ENCODE measurements at places on chromosomes 3 and 15.

GRCh38 chr3:27533718-27534573 is 49.8 kb upstream of the SLC4A7 start:
- no peak for DNase-seq

- no peak for DNase-seq
These were observed 166.5 kb downstream of the USP13 start for GRCh38 chr3:179819379-179819778.

DNA sequence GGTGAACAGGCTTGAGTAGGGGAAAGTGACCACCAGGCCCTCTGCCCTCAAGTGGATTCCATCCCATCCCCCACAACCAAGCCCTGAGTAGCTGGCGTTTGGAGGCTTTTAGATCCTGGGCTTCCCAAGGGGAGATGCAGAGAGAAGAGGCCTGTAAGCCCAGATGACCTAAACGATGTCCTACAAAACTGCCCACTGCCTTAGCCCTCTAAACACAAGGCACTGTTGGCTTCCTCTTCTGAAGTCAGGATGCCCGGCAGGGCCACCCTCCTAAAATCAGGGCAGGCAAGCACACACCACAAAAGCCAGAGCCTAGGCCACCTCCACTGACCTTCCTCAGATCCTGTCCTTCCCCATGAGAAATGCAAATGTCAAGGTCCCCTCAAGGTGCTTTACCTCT is 68.6 kb downstream of the ADCY5 start:
- DNase-seq = no peak

DNA sequence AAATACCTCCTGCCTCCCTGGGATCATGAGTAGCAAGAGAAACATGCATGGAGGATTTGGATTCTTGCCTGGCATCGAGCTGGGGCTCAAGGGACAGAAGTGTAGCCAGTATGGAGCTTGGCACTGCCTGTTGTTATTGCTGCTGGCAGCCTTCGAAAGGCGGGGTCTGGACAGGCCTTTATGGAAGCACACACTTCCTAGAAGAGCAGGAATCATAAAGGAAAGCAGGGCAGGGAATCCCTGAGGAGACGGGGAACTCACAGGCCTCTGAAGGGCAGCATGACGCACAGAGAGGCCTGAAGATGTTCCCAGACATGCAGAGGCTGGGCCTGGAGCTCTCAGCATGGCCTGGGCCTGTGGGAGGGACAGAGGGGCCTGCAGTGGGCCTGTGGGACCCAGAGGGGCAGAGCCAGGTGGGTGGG is 18.6 kb upstream of the SLC41A3 start:
- DNase-seq = no peak

DNA sequence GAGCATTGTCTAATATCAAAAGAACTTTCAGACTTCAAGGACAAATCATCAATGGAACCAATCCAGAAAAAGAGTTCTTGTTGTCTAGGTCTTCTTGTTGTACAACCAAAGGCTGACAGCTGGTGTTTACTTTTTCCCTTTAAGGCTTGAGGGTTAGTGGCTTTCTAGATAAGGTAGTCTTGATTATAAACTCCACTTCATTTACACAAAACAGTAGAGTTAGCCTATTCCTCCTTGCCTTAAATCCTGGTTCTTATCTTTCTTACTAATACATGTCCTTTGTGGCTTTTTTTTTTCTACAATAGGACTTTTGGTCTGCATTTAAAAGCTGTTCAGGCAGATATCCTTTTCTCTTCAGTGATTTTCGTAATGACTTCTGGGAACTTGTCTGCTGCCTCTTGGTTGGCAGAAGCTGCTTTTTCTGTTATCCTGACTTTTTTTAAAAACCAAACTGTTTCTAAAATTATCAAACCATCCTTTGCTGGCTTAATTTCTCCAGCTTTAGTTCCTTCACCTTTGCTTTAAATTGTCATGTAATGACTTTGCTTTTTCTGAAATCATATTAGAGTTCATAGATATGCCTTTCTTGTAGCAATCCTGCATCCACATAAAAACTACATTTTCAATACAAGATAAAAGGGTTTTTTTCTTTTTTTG is 44.8 kb downstream of the STRIT1 start:
- no peak for DNase-seq

GRCh38 chr3:13115576-13115910 is 42.3 kb upstream of the IQSEC1 start:
- DNase-seq = no peak

DNA sequence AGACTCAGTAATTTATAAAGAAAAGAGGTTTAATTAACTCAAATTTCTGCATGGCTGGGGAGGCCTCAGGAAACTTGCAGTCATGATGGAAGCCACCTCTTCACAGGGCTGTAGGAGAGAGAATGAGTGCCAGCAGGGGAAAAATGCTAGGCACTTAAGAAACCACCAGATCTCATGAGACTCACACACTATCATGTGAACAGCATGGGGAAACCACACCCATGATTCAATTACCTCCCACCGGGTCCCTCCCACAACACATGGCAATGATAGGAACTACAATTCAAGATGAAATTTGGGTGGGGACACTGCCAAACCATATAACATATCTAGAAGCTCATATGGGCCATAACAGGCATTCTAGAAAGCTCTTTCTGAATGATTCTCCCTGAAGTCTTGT is 190.3 kb downstream of the WNT5A start:
- DNase-seq = no peak

GRCh38 chr3:14549256-14549919 is 9.2 kb upstream of the GRIP2 start:
- DNase-seq = no peak

GRCh38 chr3:60011218-60011617 is 961.4 kb upstream of the CFAP20DC start:
- DNase-seq = no peak

DNA sequence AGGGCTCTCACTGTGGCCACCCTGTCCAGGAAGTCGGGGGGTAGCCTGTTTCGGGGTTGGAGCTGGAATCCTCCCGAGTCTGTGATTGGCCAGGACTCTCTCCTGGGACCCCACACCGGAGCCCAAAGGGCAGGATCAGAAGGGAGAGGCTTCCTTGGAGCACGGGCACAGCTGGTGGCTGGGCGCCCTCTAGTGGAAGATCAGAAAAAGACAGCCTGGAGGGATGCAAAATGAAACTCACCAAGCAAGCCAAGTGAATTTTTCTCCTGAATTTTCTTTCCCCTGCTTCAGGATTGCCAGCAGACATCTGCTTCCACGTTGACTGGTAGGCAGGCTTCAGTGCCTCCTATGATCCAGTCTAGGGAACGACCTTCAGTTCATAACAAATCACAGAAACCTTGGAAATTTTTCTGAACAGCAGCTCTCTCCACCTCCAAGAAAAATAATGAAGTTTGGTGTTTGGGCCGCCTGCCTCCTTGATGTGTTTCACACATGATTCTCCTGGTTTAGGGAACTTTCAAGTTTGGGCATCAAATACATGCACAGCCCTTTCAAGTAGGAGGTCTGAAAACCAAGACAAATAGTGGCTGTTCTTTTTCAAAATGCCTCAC is 224.6 kb downstream of the VPS13C start:
- DNase-seq = peak; percentile 43

DNA sequence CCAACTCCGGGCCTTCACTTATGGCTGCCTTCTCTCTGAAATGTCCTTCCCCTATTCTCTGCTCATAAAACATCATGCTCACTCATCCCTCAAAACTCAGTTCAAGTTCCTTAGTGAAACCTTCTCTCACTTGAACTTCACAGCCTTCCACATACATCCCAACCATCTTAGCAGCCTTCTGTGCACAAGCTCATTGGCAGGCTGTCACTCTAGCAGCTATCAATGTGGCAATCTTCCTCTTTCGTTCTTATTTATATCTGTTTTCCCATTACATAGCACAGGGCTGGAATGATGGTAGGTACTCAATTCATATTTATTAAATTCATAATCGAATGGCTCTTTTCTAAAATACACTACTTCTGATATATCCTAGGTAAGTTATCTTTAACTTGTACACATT is 66.4 kb upstream of the MCTP2 start:
- no peak for DNase-seq

DNA sequence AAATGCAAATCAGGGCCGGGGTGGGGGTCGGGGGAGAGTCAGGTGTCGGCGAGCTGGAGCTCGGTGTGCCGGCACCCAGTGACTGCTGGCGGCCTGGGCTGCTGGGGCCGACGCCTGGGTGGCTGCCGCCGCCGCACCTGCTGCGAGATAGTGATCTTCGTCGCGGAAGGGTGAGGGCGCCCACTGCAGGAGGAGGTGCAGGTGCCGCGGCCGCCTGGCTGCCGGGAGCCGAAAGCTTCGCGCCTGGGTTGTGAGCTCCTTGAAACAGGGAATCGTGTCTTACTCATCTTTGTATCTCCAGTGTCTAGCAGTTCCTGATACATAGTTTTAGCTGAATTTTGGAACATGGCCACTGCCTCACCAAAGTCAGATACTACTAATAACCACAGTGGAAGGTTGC is 64.0 kb upstream of the CPOX start:
- DNase-seq = peak; percentile 36

GRCh38 chr15:59166601-59167265 is 39.9 kb upstream of the LDHAL6B start:
- DNase-seq = no peak

DNA sequence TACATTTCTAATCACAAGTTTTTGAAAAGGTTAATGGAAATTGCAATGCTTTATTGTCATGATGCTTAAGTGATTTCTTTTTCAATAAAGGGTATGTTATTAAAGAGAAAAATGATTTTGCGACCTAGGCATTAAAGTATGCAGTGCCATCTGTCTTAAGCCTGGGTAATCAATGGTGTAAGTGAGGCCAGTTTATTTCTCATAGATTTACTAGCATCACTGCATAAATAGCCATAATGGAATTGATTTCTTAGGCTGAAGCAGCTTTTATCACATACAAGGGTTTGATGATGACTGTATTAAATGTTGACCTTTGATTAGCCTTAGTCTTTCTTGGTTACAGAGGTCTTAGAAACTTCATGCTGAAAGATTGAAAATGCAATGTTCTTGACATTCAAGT is 347.4 kb downstream of the FEZF2 start:
- no peak for DNase-seq
